WTC11 (cell line): ENCODE measurements at places on chromosomes 7 and 10.

- DNase-seq, result no peak
- no peak overlapping the region for H3K27ac ChIP-seq
- peaks cover 11% of the 10 kb centered on the region for H3K4me1 ChIP-seq
- H3K27me3 ChIP-seq, result no peaks in the 10 kb centered on the region
- no peaks in the 10 kb centered on the region for H3K36me3 ChIP-seq
- H3K4me3 ChIP-seq, result no peak overlapping the region
Measured at GRCh38 chr10:61973169-61973568, 71.7 kb downstream of the ARID5B start.

DNA sequence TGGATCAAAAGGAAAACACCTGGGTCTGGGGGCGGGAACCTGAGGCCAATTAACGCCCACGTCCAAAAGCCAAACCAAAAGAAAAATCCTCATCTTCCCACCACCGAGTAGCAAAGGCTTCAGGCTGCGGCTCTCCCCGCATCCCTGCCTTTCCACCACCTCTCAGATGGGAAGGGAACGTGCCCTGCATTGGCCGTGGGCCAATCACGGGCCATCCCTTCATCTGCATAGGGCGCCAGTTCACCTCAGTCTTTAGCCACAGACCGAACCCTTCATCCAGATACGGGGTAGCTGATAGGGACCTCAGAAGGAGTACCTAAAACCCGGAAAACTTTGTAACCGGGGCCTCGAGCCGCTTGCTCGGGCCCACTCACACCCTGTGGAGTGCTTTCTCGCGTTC is 626 bp downstream of the PRPF18 start:
- peak overlapping the region; percentile 100 for H3K4me3 ChIP-seq
- no peaks in the 10 kb centered on the region for H3K36me3 ChIP-seq
- no peak overlapping the region for H3K27ac ChIP-seq
- H3K4me1 ChIP-seq, result peaks cover 14% of the 10 kb centered on the region

DNA sequence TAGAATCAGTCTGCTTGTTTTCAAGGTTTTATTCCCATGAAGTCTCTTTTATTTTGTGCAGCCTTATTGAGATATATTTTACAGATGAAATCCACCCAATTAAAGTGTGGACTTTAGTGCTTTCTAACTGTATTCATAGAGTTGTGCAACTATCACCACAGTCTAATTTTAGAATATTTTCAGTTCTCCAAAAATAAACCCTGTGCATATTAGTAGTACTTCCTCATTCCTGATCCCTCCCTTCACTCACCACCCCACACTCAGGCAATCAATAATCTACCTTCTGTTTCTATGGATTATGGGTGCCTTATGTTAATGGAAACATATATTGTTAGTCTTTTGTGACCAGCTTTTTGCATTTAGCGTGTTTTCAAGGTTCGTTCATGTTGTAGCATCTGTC is 185.7 kb upstream of the TMEM72 start:
- no peaks in the 10 kb centered on the region for H3K27me3 ChIP-seq
- H3K4me1 ChIP-seq, result peaks cover 4% of the 10 kb centered on the region; the same call in 1 of the 2 replicates
- H3K4me3 ChIP-seq, result no peak overlapping the region
- no peak overlapping the region for H3K27ac ChIP-seq

GRCh38 chr10:6738112-6738768 is 158.2 kb upstream of the PRKCQ start:
- H3K4me3 ChIP-seq, result peak overlapping the region; percentile 12; the same call in 1 of the 2 replicates
- H3K27me3 ChIP-seq, result peaks cover 8% of the 10 kb centered on the region
- H3K27ac ChIP-seq, result no peak overlapping the region; the same call in 1 of the 2 replicates
- no peak for DNase-seq

DNA sequence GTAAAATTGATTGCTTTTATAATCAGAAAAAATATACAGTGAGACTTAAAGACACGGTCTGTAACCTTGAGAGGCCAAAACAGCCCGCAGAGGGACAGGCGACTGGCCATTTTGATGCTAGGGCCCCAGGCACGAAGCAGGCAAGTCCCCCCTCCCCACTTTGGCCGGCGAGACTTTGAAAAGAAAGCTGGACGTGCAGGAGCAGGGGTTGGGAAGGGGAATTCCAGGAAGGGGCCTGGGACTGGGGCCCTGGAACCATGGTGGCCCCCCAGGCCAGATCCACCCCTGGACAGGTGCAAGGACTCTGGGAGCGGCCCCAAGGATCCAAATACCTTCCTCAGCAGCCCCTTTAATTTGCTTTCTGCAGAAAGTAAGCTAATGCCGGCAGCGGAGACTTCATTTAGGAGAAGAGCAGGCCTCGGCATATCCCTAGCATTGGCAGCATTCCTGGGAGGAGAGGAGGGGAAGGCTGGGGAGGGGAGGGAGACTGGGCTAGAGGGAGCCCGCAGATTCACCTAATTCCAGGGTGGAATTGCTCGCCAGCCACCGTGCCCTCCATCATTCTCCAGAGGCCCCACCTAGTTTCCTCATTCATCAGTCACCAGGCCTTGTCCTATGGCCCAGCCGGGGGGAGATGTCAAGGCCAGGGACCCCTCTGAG is 24.9 kb upstream of the TNRC18 start:
- no peak overlapping the region for H3K4me3 ChIP-seq
- H3K4me1 ChIP-seq, result peaks cover 6% of the 10 kb centered on the region
- no peaks in the 10 kb centered on the region for H3K36me3 ChIP-seq
- H3K27me3 ChIP-seq, result peaks cover 11% of the 10 kb centered on the region
- DNase-seq, result no peak

DNA sequence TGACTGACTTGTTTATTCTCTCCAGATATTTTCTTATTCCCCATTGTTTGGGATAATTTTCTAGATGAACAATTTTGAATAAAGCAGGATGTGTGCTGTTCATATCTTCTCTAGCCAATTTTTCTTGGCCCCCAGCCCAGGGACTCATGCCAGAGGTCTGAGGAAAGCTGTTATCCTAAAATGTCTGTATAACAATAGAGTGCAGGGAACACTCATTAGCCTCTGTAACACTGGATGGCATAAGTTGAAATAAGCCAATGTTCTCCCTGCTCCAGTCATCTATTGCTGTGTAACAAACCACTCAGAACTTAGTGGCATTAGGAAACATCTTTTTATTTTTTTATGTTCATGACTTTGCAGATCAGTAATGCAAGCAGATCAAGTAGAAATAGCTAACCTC is 121.7 kb upstream of the TRIM24 start:
- no peak overlapping the region for H3K27ac ChIP-seq
- H3K27me3 ChIP-seq, result peaks cover 13% of the 10 kb centered on the region
- DNase-seq, result no peak

GRCh38 chr7:80466636-80467035 is 45.2 kb downstream of the GNAT3 start:
- H3K27ac ChIP-seq, result no peak overlapping the region
- DNase-seq, result no peak
- no peak overlapping the region for H3K4me3 ChIP-seq

DNA sequence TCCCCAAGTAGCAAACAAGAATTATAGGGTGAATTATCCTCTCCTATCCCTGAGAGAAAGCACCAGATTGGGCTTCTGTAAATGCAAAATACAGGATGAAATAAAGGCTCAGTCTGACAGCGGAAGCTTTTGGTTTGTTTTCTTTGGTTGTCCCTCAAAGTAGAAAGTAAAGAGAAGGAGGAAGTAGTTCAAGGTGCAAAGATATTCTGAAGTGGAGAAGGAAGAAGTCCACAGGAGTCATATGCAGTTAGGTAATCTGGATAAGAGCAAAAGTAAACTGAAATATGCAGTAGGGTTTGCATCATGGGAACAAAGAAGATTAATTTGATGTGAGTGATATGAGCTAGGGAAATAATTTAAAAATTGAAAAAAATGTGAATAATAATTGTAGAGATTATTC is 1071.9 kb downstream of the CNTNAP2 start:
- DNase-seq, result no peak
- peaks cover 15% of the 10 kb centered on the region for H3K4me1 ChIP-seq
- H3K27ac ChIP-seq, result no peak overlapping the region
- H3K36me3 ChIP-seq, result no peaks in the 10 kb centered on the region
- H3K27me3 ChIP-seq, result no peaks in the 10 kb centered on the region

DNA sequence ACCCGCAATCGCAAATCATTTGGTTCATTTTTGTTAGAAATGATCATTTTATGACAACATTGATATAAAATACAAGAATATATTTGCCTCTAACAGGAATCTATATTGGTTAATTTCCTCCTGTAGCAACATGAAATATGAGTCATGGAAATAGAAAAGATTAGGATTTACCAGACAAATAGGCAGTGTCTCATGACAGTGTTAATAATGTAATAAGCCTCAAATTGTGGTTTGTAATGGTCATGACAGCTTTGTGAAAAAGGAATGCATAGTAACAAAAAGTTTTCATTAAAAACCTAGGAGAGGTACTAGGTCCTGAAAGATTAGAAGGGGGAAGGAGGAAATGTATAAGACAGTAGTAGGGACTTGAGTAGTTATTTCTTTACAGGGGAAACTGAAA is 7.9 kb upstream of the SLK start:
- H3K4me1 ChIP-seq, result no peaks in the 10 kb centered on the region
- H3K27ac ChIP-seq, result no peak overlapping the region
- H3K36me3 ChIP-seq, result no peaks in the 10 kb centered on the region
- no peak for DNase-seq
- H3K27me3 ChIP-seq, result no peaks in the 10 kb centered on the region

- H3K27ac ChIP-seq, result no peak overlapping the region
- DNase-seq, result peak; percentile 80
- peaks cover 61% of the 10 kb centered on the region for H3K27me3 ChIP-seq
- peaks cover 12% of the 10 kb centered on the region for H3K4me1 ChIP-seq
- H3K36me3 ChIP-seq, result 0 out of 2 replicates have a peak, but pooled peaks cover 2% of the 10 kb centered on the region
Measured at GRCh38 chr10:133324198-133324792, 12.4 kb downstream of the CALY start.

DNA sequence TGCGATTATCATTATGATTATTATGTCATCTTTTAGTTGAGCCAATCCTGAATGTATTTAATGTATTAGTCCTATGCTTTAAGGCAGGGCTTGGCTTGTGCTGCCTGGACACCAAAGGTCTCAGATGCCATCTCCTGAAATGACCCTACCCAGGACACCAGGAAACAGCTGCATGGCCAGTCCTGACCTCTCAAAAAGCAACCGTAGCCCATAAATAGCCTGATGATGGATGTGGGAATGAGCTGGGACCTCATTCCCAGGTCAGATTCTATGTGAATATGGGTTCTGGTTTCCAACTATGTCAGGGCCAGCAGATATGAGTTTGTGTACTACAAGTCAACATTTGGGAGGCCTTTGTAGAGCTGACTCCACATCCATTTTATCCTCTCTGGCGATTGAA is 438.4 kb downstream of the NRG3 start:
- H3K36me3 ChIP-seq, result no peaks in the 10 kb centered on the region
- H3K4me1 ChIP-seq, result peaks cover 9% of the 10 kb centered on the region
- no peak overlapping the region for H3K4me3 ChIP-seq
- H3K27me3 ChIP-seq, result no peaks in the 10 kb centered on the region
- no peak overlapping the region for H3K27ac ChIP-seq

DNA sequence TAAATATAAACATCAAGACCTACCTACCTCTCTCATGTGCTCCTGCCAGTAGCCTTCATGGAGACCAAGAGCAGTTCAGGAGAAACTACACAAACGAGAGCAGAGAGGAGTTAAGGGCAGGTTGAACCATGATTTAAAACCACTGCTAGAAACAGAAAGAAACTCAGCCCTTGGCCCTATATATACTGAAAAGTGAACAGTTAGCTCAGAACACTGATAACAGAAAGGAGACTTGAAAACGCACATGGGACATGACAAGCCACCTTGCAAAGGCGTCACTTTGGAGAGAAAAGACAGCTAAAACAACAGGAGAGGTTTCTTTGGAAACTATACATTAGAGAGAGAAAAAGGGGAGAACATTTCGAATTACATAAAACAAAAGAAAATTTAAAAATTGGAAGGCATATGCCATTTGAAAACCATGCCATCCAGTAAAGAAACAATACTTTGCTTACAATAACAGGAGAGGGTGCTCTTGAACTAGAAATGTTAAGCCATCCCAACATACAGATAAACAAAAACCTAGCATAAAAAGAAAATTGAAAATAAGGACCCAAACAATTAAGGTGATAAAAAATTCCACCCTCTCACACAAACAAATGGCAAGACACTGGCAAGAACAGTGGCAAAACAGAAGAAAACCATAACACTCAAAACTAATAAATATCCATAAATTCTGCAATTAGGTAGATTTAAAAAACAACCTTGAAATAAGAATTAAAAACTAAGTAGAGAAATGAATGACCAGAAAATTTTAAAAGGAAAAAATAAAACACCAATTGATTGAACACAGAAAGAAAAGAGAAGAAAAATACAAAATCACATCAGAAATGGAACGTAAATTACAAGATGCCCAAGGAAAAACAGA is 232.7 kb downstream of the IMMP2L start:
- peak overlapping the region; percentile 18; the same call in 1 of the 2 replicates for H3K27ac ChIP-seq
- no peak for DNase-seq
- H3K4me3 ChIP-seq, result no peak overlapping the region
- H3K27me3 ChIP-seq, result no peaks in the 10 kb centered on the region
- H3K36me3 ChIP-seq, result peaks cover 3% of the 10 kb centered on the region
